ENCODE measurements at places on chromosomes 13 and 19.

DNA sequence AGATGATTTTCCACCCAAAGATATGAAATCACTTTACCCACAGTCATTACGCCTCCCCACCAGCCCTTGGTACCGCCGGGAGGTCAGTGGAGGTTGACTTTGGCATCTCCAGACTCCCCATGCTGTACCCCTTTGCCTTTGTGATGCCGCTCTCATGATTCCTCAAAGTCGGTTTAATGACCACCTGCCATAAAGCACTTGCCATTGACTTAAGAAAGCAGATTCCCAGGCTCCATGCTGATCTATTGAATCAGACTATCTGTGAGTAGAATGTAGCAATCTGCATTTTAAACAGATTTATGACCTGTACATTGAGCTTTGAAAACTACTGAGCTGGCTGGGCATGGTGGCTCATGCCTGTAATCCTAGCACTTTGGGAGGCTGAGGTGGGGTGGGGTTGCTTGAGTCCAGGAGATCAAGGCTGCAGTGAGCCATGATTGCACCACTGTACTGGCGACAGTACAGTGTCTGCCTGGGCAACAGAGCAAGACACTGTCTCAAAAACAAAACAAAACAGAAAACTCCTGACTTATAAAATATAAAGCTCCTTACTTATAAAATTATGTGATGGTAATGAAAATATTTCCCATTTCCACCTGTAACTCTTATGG lies 235.2 kb downstream of the KLF5 start:
- no peak for DNase-seq

DNA sequence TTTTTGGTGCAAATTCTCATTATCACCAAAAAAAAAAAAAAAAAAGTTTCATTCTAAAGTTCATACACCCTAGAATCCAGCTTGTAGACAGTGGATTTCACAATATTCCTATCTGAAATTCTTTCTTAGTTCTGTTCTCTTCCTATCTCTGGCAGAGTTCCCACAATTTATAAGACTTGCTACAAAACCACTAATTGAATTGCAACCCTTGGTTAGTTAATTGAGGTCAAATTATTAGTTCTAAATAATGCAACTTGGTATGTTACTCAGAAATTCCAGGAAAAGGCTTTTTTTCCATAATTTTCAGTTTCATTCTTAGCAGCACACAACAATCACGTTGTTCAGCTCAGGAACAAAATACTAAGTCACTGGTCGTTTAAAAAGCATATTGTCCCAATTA lies 58.5 kb downstream of the SPATA13 start:
- no peak for DNase-seq

DNA sequence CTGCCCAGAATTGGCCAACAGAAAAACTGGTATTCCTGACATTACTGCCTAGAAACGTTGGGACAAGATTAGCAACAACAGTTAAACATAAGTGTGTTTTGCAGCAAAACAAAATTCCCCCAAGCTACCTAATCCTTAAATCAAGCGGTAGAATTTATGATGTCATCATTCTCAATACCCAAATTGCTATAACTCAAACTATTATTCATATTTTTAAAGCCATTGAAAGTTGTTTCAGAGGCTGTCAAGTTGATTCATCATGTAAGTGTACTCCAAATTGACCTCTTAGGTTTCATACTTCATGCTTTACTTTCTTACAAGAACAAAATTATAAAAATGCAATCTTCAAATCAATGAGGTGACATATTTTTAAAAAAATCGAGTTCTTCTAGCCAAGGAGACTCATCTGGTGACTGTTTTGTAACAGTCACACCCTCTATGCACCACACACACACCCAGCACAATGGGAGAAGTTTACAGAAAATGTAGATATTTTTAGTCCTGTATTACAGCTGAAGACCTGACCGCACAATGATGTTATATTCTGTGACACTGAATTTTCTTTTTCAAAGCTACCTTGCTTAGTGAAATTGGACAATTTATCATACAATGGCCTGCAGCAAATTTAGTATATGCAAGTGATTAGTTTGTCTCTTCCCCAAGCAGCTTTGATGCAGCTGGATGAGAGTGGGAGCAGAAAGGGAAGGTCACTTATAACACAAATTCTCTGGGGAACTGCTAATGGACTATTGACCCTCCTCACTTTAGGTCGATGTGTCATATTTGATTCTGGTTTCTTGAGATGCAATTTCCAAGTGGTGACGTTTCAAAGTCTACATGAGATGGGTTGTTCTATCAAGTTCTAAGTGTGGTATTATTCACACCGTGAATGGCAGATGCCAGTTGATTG lies 345.3 kb upstream of the OBI1 start:
- DNase-seq, result no peak

DNA sequence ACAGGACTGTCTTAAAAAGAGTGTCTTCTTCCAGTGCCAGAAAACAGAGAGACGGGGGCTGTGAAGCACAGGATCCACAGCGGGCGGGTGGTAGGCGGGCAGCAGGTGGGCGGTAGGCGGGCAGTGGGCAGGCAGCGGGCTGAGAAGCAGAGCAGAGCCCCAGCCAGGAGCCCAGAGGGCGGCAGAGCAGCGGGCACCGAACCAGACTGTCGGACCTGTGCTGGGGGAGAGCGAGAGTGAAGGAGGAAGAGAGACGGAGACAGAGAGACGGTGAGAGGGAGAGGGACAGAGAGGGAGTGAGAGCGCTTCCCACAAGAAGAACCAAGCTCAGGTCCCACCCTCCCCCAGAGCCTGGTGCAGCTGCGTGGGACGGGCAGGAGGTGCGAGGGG lies 30.3 kb downstream of the RASA3 start:
- peak; percentile 38 for DNase-seq

DNA sequence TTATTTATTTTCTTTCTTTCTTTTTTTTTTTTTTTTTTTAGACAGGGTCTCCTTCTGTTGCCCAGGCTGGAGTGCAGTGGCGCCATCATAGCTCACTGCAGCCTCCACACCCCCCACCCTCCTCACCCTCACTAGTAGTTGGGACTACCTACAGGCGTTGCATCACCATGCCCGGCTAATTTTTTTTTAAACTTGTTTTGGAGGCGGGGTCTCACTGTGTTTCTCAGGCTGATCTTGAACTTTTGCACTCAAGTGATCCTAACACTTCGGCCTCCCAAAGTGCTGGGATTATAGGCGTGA lies 33.6 kb downstream of the GJA3 start:
- DNase-seq, result no peak

DNA sequence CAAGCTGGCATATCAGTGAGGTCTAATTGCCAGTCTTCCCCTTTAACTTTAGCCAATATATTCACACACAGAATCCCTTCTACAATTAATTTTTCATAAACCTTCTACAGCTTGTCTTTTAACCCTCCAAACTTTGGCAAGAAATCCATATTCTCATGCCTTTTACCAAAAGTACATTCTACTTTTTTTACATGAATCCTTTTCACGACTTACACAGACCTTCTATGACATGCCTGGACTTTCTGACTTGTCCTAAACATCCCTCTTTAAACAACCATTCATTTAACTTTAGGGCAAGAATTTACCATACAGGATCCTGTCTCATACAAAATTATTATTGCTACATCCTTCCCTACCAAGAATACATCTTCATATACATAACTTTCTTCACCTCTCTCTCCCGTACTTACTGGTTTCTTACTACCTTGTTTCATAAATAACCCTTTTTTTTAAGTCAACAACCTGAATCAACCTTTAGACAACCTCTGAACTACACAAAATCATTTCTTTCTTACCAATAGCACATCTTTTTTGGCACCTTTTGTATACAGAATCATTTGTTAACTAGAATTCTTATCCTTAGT lies 23.5 kb downstream of the ZNF544 start:
- no peak for DNase-seq

DNA sequence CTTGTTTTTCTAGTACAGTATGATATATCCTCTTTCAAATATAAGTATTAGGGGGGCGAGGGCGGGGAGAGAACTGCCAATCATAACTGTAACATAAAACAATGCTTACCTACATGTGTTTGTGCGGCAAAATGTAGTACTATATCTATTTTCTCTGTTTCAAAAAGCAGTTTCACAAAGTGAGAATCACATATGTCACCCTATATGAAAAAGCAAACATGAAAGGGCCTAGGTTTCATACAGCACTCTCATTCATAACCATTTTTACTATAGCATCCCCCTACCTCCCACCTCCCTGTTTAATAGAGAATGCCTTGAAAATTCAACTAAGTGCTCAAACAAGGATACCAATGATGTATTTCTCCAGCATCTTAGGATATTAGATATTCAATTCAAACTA lies 5.2 kb downstream of the TGDS start:
- DNase-seq, result no peak

DNA sequence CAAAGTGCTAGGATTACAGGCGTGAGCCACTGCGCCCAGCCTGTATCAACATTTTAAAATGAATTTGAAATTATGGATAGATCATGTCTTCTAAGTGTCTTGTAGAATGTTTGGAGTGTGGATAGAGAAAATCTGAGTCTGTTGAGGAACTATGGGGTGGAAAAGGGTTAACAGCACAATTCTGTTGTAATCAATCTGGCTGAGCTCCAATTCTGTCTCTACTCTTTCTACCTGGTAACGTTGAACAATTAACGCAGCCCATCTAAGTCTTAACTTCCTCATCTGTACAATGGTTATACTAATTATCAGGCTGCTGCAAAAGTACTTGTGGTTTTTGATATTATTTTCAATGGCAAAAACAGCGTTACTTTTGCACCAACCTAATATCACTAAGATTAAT lies 4.1 kb downstream of the FPR2 start:
- DNase-seq, result no peak

GRCh38 chr19:55254625-55254977 lies 4.2 kb downstream of the PPP6R1 start:
- no peak for DNase-seq

- DNase-seq, result peak; percentile 45
Measured at GRCh38 chr13:67574320-67575233, 344.4 kb upstream of the PCDH9 start.

DNA sequence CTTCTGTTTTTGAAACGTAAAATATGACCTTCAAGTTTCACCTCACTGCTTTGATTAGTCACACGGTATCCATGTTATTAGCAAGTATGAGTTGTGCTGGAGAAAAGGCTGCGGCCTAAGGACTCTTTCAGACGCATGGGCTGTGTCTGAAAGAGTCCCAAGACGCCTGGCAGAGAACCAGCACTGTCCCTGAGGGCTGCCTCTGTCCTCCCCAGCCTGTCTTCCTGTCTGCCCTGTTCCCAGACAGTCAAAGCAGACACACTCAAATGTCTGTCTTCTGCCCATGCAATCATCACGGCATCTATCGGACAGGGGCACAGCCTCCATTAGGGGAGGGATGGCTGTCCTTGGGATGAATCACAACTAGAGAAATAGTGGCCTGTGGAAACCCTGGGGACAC lies 65.5 kb downstream of the DPY19L3 start:
- no peak for DNase-seq

DNA sequence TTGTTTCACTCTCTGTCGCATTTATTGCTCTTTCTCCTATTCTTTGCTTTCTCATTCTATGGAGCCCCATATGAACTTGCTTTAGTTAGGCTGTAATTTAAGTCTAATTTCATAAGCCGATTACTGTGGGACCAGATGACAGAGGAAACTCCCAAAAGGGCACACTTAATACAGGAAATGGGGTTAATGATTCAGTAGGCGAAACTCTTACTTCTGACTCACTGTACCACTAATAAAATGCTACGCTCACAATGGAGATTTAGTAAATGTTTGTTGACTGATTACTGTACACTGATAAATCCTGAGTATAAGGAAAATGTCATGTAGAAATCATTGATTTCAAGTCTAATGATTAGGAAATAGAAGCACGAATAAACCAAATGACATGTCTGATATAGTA lies 276.4 kb downstream of the KLF5 start:
- no peak for DNase-seq

DNA sequence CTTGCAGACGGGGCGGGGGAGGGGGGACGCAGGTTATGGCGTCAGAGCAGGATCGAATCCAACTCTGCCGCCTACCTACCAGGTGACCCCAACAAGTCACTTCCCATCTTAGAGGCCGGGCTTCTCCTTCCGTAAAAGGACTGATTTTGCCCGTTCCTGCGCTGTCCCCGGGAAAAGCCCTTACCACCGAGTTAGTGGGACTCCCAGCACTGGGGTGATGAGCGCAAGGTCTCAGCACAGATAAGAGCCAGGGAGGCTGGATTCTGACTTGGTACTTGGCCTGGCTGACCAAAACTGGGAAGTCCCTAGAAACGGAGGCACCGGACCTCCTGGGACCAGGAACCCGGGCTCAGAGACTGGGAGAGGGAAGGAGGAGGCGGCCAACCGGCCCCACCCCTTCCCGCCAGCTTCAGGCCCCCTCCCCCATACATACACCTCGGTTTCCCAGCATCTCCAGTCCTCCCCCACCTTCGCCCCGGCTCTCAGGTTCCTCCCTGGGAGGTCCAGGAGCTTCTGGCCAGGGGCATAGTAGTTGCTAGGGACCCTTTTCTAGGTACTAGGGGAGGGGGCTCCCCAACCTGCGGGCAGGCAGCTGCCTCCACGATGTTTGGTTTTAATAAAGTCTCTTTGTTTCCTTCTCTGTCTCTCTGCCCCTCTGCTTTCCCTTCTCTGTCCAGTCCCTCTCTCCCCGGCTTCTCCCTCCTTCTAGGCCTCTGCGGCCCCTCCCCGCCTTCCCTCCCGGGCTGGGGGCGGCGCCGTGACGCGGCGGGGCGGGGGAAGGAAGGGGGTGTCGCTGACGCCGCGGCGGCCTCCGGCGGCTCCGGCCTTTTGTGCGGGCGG lies at the start of gene GRAMD1A:
Gene GRAMD1A, plus strand, starts transcription at position 826 of the 840 bp plus-strand sequence. CDS start 156 bp downstream, outside the sequence.
- peak; percentile 94 for DNase-seq

DNA sequence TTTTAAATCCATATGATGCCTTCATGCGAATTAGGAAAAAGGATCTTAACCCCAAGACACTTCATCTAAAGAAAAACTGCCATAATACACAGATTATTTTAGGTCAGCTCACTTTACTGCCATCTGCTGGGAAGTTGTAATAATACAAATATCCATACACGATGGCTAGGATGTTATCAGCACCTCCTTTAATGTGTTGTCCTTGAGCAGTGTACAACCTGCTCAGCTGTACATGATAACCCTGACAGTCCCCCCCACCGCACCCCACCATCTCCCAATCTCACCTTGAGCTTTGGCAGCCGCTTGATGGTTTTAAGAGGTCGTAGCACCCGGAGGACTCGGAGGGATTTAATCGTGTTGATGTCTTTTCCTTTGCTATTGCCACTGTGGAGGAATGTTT lies 112.2 kb downstream of the IER2 start:
- DNase-seq, result no peak

DNA sequence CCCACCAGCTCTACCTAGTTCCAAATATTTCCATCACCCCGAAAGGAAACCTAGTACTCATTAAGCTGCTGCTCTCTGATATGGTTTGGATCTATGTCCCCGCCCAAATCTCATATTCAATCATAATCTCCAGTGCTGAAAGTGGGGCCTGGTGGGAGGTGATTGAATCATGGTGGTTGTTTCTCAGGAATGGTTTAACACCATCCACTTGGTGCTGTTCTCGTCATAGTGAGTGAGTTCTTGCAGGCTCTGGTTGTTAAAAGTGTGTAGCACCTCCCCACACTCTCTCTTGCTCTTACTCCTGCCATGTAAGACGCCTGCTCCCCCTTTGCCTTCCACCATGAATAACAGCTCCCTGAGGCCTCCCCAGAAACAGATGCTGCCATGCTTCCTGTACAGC lies 43.4 kb upstream of the MED4 start:
- no peak for DNase-seq

- DNase-seq, result no peak
Measured at GRCh38 chr13:33129094-33129832, 113.0 kb downstream of the KL start.

Data from right hindlimb (tissue), 1 donor.